ENCODE measurements at places on chromosomes 16 and 17. TPM values are rescaled to one million over a fixed set of nuclear protein-coding genes. Genes with fewer than 3 reads are reported as not detected.

Gene TNFRSF13B
- not detected for total RNA-seq

DNA sequence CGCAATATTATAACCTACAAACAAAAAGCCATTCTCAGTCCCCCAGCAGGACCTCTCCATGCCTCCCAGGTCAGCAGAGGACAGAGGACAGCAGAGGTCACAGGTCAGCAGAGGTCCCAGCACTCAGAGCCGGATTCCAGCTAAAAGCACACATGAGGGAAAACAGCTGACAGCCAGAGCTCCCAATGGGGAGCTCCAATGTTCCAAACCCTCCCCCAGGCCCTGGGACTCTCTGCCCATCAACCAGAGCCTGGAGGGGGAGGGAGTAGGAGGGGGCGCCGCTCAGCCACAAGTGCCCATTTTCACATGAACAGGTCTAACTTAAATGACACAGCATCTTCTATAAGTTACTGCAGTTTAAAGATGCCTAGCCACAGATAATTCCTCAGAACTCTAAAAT lies 77.5 kb downstream of the ANKRD11 start:
- no peak for DNase-seq

Gene HOXB6
- total RNA-seq, result 2.9 TPM

Gene BCL6B
- 1.9 TPM for total RNA-seq

DNA sequence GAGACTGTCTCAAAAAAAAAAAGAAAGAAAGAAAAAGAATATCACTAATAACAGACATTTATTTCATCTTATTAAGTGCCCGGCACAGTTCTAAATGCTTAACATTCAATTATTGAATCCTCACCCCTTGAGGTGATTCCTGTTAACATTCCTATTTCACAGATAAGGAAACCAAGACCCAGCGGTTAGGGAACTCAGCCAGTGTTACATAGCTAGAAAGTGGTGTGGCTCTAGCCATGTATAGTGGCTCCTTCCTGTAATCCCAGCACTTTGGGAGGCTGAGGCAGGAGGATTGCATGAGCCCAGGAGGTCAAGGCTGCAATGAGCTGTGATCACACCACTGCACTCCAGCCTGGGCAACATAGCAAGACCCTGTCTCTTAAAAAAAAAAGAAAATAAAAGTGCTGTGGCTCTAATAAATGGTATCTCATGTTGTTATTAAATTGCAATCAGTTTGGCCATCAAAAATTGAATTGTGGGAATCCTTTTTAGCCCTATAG lies 28.1 kb downstream of the ZNRF1 start:
- DNase-seq, result no peak

DNA sequence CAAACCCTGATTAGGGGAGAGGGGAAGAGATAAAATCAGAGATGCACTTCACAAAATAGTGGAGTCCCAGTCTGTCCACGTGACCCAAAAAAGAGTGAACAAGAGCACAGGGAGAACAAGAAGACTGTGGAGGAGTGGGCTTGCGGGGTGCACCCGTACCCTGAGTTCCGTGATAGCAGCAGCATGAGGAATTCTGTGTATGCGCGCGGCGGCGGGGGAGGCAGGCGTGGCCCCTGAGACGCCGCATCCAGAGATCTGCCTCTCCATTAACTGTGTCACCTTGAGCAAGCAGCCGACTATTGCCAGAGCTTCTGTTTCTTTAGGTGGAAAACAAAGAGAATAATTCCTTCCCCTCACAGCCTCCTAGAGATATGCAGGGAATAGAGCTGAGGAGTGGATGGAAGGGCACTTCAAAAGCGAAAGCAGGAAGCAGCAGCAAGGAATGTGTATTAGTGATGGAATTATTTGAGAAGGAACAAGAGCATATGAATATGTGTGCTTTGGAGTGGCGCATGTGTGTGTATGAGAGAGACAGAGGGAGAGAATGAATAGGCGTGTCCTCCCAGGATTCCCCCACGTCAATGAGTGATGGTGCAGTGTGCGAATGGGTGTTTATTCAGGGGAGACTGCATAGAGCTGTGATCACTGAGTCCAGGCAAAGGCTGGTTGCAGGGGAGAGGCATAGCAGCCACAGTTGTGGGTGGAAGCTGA lies 10.4 kb upstream of the SOX9 start:
- no peak for DNase-seq

Gene TNK1
- total RNA-seq, result 2.4 TPM

Gene TMEM101
- total RNA-seq, result 41.2 TPM

- DNase-seq, result no peak
Observed at GRCh38 chr17:36593656-36594316, 2.1 kb downstream of the DHRS11 start.

DNA sequence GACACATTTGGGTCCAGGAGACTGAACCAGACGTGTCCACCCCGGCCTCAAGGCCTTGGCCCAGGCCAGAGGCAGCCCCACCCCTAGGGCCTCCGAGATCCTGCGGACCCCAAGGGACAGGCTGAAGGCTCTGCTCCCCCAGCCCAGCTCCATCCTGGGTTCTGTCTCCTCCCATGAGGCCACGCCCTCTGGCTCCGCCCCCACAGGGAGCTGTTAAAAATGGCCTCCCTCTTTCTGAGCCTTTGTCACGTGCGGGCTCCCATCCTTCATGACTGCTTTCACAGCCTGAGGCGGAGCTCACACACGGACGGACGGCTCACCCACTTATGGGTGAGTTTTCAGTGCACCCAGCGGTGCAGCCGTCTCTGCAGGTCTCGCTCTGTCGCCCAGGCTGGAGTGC lies 6.5 kb upstream of the CACNA1H start:
- no peak for DNase-seq

Gene PDILT
- not detected for total RNA-seq

Gene BORCS6
- total RNA-seq, result 22.4 TPM

DNA sequence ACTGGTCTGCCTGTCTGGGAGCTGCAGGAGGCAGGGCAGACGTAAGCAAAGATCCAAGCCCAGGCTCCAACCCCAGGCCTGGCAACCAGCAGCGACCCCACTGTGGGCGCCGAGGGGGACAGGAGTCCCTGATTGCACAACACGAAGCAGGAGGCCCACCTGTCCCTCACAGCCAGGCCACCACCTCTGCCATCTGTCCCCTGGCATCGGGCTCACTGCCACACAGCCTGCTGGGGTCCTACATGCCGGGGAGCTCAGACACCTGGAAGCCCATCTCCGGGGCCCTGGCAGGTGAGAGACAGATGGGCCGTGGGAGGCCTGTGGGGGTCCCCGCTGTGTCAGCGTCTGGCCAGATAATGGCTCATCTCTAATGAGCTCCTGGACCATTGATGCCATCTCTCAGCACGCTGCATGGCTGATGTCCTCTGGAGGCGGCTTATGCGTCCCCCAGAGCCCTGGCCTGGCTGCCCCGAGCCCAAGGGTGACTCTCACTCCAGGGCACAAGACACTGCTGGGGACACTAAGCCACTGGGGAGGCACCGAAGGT lies 11.3 kb upstream of the RASD1 start:
- DNase-seq, result no peak

Gene AGRP
- not detected for total RNA-seq

Gene CBX1
- total RNA-seq, result 29.7 TPM

DNA sequence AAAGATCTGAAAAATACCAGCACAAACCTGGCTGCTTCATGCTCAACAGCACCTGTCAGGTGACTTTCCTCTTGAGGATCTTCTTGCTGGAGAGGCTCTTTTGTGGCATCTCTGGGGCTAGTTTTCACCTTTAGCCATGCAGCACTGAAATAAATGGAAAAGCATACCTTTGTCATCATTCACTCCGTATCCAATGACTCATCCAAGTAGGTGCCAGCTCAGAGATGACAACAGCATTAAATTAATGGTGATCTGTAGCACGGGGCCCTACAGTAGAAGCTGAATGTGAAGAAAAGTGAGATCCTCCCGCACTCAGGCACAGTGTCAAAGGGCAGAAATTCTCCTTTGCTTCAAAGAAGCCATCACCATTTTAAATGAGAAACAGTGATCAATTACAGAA lies 32.2 kb downstream of the KIAA0753 start:
- no peak for DNase-seq

Gene HID1
- total RNA-seq, result 7.9 TPM

DNA sequence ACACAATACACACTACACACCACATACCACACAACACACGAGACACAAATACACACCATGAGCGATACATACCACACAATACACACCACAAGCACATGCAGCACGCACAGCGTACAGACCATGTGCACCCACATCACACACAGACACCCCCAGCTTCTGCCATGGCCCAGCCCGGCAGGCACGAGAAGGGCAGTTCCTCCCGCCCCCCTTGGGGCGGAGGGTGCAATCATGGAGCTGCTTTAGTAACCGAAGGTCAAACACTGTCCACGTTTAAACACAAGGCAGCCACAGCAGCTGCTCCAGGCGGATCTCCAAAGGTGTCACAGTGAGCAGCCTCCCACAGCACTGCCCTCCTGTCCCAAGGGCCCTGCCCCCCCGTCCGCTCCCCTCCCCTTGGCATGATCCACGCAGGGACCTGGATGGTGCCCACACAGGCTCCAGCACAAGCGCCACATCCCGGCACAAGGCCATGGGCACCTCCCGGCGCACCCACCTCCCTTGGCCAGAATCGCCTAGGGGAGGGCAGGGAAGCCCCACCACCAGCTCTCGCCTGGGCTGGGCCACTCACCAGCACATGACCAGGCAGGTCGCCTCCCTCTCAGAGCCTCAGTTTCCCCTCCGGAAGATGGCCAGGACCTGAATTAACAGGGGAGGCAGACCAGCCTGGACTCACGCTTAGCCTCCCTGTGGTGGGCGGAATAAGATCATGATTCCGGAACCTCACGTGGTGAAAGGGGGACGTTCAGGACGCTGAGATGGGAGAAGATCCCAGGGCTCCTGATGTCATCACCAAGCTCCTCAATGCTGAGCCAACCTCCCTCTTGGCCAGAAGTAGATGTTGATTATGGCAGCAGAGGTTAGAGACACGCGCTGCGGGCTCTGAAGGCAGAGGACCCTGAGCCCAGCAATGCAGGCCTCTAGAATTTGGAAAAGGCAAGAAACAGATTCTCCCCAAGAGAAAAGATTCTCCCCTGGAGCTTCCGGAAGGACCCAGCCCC lies 32.6 kb upstream of the ZNF469 start:
- no peak for DNase-seq

- no peak for DNase-seq
Observed at GRCh38 chr17:34082404-34082803, 172.7 kb upstream of the CCL2 start.

Gene CNGB1
- not detected for total RNA-seq

DNA sequence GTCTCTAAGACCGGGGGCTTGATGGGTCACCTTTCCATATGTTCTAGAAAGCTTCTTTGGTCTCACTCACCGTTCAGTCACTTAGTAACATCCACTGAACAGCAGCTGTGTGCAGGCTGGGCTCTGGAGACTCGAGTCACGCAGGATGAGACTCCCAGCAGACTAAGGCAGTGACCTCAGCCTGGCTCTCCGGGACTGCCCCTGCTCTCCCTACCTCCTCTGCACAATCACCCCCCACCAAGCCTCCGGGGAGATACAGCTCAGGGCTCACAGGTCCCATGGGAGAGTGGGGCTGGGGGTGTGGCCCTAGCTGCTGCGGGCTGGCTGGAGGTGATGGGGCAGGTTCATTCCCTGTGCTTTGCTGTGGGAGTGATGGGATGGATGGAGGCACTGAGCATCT lies 14.1 kb downstream of the FLYWCH2 start:
- DNase-seq, result no peak

Gene LIMD2
- 40.2 TPM for total RNA-seq

Gene KRTAP4-1
- total RNA-seq, result not detected
